ENCODE measurements at places on chromosomes 2 and 18.

DNA sequence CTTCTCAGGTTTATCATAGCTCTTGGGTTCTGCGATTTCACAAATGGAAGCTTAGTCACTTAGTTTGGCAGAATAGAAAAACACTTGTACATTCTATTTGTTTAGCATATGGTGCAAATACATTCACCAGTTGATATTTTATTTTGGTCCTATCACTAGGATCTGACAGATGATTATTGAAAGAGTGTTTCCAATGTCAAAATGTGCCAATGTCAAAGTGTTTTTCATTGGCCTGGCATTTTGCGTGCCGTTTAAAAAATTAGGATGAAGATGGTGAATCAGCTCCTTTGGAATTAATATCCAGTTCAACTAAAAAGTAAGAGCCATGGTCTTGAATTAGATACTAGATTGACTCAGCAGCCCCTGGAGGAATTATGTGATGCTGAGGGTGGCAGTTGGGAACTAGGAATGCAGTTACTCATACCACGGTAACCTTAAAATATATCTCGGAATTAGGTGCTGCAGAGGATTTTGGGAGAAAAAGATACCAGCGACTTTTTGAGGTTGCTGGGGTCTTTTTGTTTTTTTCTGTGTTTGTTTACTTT, 87.0 kb downstream of the SPHKAP start:
- no peaks in the 10 kb centered on the region for H3K4me1 ChIP-seq
- no peak overlapping the region for H3K4me3 ChIP-seq
- no peaks in the 10 kb centered on the region for H3K36me3 ChIP-seq
- DNase-seq, result no peak
- H3K27me3 ChIP-seq, result no peaks in the 10 kb centered on the region

GRCh38 chr2:169225233-169225750, 137.0 kb downstream of the LRP2 start:
- no peaks in the 10 kb centered on the region for H3K27me3 ChIP-seq
- peak overlapping the region; percentile 75 for H3K27ac ChIP-seq

DNA sequence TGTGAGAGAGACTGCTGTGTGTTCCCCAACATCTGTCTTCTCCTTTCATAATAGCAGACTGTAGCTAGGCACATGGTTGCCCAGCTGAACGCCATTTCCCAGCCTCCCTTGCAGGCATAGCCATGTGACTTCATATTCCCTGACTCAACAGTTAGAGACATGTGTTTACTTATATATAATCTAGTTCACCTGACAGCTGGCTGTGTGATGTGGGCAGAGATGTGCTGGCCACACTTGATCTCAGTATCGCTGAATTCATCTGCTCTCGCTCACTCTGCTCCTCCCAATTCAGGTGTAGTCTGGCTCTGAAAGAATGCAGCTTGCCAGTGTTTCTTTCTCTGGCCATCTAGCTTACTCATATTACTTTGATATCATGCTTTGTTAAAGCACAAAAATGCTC, 52.3 kb upstream of the SEC11C start:
- no peaks in the 10 kb centered on the region for H3K36me3 ChIP-seq
- no peak overlapping the region for H3K4me3 ChIP-seq
- H3K4me1 ChIP-seq, result no peaks in the 10 kb centered on the region
- no peak overlapping the region for H3K27ac ChIP-seq
- DNase-seq, result no peak
- no peaks in the 10 kb centered on the region for H3K27me3 ChIP-seq

GRCh38 chr2:205936446-205936845, 149.5 kb downstream of the INO80D start:
- no peak overlapping the region for H3K27ac ChIP-seq
- H3K27me3 ChIP-seq, result no peaks in the 10 kb centered on the region
- no peak for DNase-seq
- H3K4me1 ChIP-seq, result no peaks in the 10 kb centered on the region
- no peaks in the 10 kb centered on the region for H3K36me3 ChIP-seq
- no peak overlapping the region for H3K4me3 ChIP-seq

All from thyroid gland (tissue), 4 donors.